ENCODE measurements at places on chromosomes 12 and 14. TPM values are rescaled to one million over a fixed set of nuclear protein-coding genes. Genes with fewer than 3 reads are reported as not detected.

BICD1 gene
- total RNA-seq: 14.3 TPM

JKAMP gene
- total RNA-seq: 9.8 TPM

GRCh38 chr12:62106547-62107185 is 153.5 kb upstream of the USP15 start:
- H3K27me3 ChIP-seq: no peaks in the 10 kb centered on the region
- no peak overlapping the region for H3K27ac ChIP-seq
- DNase-seq: no peak
- no peaks in the 10 kb centered on the region for H3K4me1 ChIP-seq
- no peaks in the 10 kb centered on the region for H3K36me3 ChIP-seq
- H3K4me3 ChIP-seq: no peak overlapping the region

DNA sequence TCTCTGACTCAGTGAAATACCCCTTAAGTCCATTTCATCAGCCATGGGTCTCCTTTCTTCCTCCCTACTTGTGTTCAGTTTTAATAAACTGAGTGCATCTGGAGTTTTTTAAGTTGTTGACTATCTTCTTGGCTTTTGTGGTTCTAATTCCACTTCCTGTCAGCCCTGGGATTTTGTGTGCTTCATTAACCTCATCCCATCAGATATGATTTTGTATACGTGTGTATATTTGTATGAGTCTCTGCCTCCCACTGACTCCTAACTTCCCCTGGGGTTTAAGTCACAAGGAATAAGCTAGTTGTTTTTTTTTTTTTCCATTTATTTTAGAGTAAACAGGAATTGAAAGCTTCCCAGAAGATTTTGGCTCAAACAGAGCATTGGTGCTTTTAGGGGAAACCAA is 62.7 kb downstream of the TTLL5 start:
- no peak overlapping the region for H3K4me3 ChIP-seq
- DNase-seq: no peak
- peaks cover 31% of the 10 kb centered on the region for H3K36me3 ChIP-seq
- no peaks in the 10 kb centered on the region for H3K4me1 ChIP-seq
- no peaks in the 10 kb centered on the region for H3K27me3 ChIP-seq

DNA sequence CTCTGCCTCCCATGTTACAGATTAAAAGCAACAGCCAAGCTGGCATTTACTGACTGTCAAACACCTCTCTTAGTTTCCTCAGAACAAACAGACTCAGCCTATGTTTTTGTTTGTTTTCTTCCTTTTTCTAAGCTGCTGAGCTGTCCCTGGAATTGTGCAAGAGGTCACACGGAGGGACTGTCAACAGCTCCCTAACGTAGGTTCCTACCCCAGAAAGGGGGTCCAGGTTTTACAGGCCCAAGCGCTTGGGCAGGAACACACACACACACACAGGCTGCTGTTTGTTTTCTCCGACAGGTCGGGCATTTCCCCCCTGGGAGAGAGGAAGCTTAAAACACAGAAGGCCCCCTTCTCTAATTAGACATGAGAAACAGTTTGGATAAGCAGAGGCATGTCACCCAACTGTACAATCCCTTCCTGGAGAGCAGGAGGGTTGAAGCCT is 739.6 kb upstream of the TBX3 start:
- H3K27ac ChIP-seq: no peak overlapping the region
- no peak for DNase-seq
- no peaks in the 10 kb centered on the region for H3K36me3 ChIP-seq
- H3K27me3 ChIP-seq: no peaks in the 10 kb centered on the region
- no peak overlapping the region for H3K4me3 ChIP-seq

- H3K27me3 ChIP-seq: no peaks in the 10 kb centered on the region
- peaks cover 42% of the 10 kb centered on the region for H3K4me1 ChIP-seq
- DNase-seq: no peak
Observed at GRCh38 chr12:50505675-50506530, 1.1 kb downstream of the DIP2B start.

DNA sequence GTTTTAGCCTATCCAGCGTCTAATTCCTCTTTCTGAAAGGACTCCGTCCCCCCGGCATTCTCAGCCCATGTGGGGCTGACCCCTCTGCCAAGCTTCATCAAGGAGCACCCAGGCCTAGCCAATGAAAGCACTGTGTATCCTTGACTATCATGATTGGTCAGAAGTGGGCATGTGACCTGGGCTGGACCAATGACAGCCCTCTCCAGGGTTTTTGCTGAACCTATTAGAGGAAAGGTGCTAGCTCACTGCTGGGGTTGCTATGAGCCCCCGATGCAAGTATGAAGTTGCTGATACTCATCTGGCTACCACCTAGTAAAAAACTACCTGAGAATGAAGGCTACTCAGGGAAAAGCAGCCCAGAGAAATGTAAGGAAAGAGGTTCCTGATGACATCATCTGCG is 68.1 kb downstream of the LRRC74A start:
- no peak overlapping the region for H3K4me3 ChIP-seq
- no peaks in the 10 kb centered on the region for H3K4me1 ChIP-seq
- no peaks in the 10 kb centered on the region for H3K27me3 ChIP-seq
- no peak for DNase-seq
- no peaks in the 10 kb centered on the region for H3K36me3 ChIP-seq

- no peak overlapping the region for H3K4me3 ChIP-seq
- H3K27ac ChIP-seq: no peak overlapping the region
- H3K4me1 ChIP-seq: no peaks in the 10 kb centered on the region
- no peak for DNase-seq
Observed at GRCh38 chr12:43737646-43738045, 20.9 kb downstream of the PUS7L start.

DNA sequence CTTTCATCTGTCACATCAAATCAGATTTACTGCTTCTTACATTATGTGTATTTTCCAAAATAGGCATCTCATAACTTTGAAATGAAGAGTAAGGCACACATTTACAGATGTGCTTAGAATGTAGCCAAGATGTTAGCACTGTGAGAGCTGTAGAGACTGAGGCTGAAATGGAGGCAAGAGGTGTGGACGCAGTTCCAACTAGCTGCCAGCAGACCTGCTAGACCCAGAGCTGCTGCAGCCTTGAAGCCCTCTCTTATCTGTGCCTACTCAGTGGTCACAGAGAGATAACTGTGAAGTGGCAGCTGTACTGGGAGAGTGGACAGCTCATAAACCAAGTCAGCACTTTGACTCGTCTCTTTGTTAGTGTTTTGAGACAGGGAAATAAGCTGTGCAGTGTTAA is 470.9 kb downstream of the CCER1 start:
- H3K36me3 ChIP-seq: no peaks in the 10 kb centered on the region
- no peak overlapping the region for H3K4me3 ChIP-seq
- H3K4me1 ChIP-seq: no peaks in the 10 kb centered on the region
- no peak for DNase-seq
- H3K27me3 ChIP-seq: no peaks in the 10 kb centered on the region
- H3K27ac ChIP-seq: no peak overlapping the region

DNA sequence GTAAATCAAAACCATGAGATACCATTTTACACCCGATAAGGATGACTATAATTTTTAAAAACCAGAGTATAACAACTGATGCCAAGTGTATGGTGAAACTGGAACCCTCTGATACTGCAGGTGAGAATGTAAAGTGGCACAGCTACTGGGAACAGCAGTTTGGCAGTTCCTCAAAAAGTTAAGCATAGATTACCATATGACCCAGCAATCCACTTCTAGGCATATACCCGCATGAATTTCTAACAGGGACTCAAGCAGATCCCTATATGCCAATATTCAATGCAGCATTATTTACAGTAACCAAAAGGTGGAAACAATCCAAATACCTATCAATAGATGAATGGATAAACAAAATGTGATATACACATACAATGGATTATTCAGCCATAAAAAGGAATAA is 57.4 kb downstream of the BAZ1A start:
- H3K4me3 ChIP-seq: no peak overlapping the region
- H3K4me1 ChIP-seq: no peaks in the 10 kb centered on the region
- no peak overlapping the region for H3K27ac ChIP-seq
- no peak for DNase-seq

- no peaks in the 10 kb centered on the region for H3K27me3 ChIP-seq
- no peak for DNase-seq
- no peak overlapping the region for H3K27ac ChIP-seq
- H3K4me3 ChIP-seq: no peak overlapping the region
Observed at GRCh38 chr12:52203079-52203921, 11.5 kb upstream of the KRT80 start.

GRCh38 chr14:70897464-70897863 is 9.8 kb upstream of the PCNX1 start:
- no peak for DNase-seq
- H3K27me3 ChIP-seq: no peaks in the 10 kb centered on the region
- H3K4me3 ChIP-seq: no peak overlapping the region
- H3K4me1 ChIP-seq: peaks cover 30% of the 10 kb centered on the region

GRCh38 chr12:123231931-123232330 is 1.0 kb downstream of the MPHOSPH9 start:
- no peak for DNase-seq
- no peaks in the 10 kb centered on the region for H3K27me3 ChIP-seq
- H3K27ac ChIP-seq: no peak overlapping the region
- H3K4me1 ChIP-seq: peaks cover 56% of the 10 kb centered on the region
- H3K4me3 ChIP-seq: peak overlapping the region; percentile 97

GRCh38 chr12:15808652-15809051 is 19.5 kb upstream of the EPS8 start:
- H3K4me3 ChIP-seq: no peak overlapping the region
- no peaks in the 10 kb centered on the region for H3K27me3 ChIP-seq
- H3K27ac ChIP-seq: no peak overlapping the region
- no peak for DNase-seq
- H3K4me1 ChIP-seq: no peaks in the 10 kb centered on the region
- H3K36me3 ChIP-seq: no peaks in the 10 kb centered on the region

- H3K27ac ChIP-seq: no peak overlapping the region
- no peaks in the 10 kb centered on the region for H3K36me3 ChIP-seq
- DNase-seq: no peak
- H3K27me3 ChIP-seq: peaks cover 4% of the 10 kb centered on the region
- H3K4me3 ChIP-seq: no peak overlapping the region
Observed at GRCh38 chr14:78302841-78303240, 132.7 kb downstream of the NRXN3 start.

CMA1 gene
- not detected for total RNA-seq

GRCh38 chr12:16891673-16892072 is 285.7 kb upstream of the LMO3 start:
- no peaks in the 10 kb centered on the region for H3K36me3 ChIP-seq
- H3K4me3 ChIP-seq: no peak overlapping the region
- H3K27me3 ChIP-seq: no peaks in the 10 kb centered on the region
- H3K4me1 ChIP-seq: no peaks in the 10 kb centered on the region
- DNase-seq: no peak

DNA sequence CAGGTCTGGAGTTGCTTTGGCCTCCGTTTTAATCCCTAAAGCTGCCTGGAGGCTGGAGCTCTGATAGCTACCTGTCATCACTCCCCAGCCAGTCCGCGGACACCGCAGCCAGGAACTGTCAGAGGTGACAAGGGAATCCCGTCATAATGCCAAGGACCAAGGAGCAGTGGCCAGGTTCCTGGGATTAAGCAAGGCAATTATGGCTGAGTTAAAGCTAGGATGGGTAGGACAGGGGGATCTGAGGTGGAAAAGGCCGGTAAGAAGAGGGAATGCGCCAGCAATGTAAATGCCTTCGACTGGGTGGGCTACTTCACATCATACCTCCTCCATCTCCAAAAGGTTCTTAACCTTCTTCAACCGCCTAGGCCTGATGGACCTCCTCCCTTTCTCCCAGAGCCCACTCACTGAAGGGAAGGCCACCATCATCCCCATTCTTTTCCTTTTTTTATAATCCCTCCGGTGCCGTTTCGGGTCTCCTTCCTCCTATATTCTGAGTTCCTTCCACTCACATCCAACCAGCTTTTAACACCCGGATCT is 1.9 kb downstream of the PPP1R3E start:
- peak overlapping the region; percentile 74 for H3K4me3 ChIP-seq
- DNase-seq: no peak
- peak overlapping the region; percentile 86 for H3K27ac ChIP-seq
- peaks cover 14% of the 10 kb centered on the region for H3K36me3 ChIP-seq
- peaks cover 2% of the 10 kb centered on the region for H3K27me3 ChIP-seq

DNA sequence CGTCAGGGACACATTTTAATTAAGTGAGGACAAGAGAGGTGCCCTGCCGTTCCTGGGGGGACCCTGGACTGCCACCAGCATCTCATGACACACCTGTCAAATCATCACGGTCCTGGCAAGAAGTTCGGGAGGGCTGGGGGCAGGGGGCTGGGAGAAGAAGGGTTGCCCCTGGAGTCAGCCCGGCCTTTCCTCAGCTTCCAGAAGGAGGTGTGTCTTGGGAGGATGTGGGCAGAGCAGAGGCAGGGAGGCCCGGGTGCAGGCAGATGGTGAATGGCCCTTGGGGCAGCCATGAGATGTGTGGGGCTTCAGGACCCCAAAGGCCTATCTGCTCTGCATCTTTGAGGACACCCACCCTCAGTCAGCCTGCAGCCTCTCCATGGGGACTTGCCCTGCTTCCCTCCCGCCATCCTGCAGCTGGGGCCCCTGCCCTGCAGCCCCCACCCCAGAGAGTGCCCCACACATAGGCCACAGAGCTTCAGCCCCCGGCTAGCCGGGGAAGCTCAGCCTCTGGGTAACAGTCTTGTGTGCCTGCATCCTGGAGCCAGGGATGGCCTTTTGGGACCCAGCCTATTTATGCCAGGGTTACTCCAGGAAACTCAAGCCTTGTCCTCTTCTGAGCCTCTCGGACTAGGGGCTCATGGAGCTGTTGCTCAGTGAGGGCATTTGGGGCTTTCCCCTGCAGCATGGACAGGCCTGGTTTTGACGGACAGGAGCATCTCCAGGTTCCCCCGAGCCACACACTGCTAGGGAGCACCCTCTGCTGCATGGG is 178.5 kb downstream of the KIF26A start:
- H3K27ac ChIP-seq: no peak overlapping the region
- H3K4me3 ChIP-seq: no peak overlapping the region
- no peak for DNase-seq
- peaks cover 7% of the 10 kb centered on the region for H3K27me3 ChIP-seq

DNA sequence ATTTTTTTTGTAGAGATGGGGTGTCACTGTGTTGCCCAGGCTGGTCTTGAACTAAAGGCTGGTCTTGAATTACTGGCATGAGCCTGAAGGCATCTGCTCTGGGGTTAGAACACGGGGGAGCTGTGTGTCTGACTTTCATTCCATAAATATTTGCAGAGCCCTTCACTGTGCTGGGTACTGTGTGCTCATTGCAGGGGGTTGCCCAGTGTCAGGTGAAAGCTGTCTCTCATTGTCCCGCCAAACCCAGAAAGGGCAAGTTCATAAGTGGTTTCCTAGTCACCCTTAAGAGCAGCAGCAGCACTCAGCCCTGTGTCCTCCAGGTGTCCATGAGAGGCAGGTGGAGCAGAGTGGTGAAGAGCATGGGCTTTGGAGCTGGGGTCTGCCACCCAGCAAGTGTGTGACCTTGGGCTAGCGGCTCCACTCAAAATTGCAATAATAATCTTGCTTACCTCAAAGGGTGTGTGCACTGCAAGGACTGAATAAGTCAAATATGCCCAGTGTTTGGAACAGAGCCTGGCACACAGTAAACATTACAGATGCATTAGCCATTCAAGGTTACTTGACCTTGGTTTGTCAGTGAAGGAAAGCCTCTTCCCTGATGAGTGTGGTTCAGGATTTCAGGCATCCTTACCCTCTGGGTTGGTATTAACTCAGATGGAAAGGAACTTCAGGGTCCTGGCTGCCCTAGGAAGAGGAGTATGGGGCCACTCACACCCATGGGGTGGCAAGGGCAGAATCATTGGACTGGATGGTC is 4.4 kb upstream of the SMIM41 start:
- DNase-seq: no peak
- H3K27ac ChIP-seq: no peak overlapping the region
- peaks cover 36% of the 10 kb centered on the region for H3K4me1 ChIP-seq
- peaks cover 64% of the 10 kb centered on the region for H3K36me3 ChIP-seq

GRCh38 chr12:113591480-113591974 is 119.9 kb upstream of the LHX5 start:
- peaks cover 5% of the 10 kb centered on the region for H3K4me1 ChIP-seq
- no peak overlapping the region for H3K27ac ChIP-seq
- peaks cover 20% of the 10 kb centered on the region for H3K27me3 ChIP-seq
- DNase-seq: no peak
- no peak overlapping the region for H3K4me3 ChIP-seq

CISTR gene
- total RNA-seq: not detected

All from CD4-positive, alpha-beta T cell (primary cell).